ENCODE measurements at places on chromosomes 16 and 17.

DNA sequence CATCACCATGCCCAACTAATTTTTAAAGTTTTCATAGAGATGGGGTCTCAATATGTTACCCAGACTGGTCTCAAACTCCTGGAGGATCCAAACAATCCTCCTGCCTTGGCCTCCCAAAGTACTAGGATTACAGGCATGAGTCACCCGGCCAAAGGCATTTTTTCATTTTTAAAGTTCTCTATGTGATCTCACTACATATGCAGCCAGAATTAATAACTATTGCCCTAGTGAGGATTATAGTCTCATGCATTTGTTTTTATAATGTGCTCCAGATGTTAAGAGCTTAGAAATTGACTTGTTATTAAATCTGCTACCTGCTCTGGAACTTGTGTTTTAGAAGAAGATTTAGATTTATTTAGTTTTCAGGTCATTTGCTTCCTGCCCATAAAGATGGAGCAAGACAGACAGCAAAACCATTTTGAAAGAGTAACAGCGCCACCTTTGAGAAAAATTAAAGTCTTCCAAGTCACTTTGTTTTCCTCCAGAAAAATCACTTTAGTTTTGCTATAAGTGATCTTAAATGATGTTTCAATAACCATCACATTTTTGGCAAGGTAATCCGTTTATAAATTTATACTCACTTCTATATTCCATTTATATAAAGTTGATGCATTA, 79.5 kb downstream of the CA4 start:
- DNase-seq, result no peak

DNA sequence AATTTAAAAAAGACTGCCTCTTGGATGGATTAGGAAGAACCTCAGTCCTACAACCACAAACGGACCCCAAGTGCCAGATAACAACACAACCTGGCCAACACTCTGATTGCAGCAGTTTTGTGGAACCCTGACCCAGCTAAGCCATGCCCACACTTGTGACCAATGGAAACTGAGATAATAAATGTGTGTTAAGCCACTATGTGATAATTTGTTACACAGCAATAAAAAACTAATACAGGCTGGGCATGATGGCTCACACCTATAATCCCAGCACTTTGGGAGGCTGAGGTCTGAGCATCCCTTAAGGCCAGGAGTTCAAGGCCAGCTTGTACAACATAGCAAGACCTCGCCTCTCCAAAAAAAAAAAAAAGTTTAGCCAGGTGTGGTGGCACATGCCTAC, 127.5 kb downstream of the BRIP1 start:
- DNase-seq, result no peak

GRCh38 chr16:80082906-80083305, 457.9 kb upstream of the DYNLRB2 start:
- no peak for DNase-seq

DNA sequence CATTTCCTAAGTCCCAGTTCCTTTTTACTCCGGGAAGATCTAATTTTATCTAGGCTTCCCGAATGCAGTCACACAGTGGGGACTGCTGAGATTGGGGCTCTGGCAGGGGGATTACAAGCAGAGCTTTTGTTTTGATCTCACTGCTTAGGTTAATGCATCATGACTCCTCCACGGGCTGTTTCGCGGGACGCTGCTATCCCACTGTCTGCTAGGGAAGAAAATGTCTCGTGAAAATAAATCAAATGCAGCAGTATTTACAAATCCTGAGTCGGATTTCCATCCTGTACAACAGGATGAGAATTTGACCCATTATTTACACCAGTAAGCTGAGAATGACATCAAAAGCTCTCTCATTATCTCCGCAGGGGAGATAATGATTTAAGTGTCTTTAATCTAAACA, 83.8 kb downstream of the CDH11 start:
- no peak for DNase-seq

DNA sequence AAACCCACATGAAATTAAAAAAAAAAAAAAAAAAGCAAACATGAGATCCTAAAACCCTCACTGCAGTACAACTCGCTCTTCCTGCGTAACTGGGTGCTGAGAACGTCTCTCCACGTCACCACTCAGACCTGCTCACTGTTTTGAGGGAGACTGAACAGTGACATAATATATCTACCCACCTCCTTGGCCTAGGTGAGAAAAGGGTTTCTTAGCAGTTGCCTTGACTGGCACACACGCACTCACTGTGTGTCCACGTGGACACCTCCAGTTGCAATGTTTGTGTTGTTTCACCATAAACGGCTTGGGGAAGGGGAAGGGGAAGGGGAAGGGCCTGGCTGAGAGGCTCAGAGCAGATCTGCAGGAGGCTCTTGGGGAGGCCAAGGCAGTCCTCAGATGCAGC, 32.0 kb downstream of the FANCA start:
- DNase-seq, result no peak

DNA sequence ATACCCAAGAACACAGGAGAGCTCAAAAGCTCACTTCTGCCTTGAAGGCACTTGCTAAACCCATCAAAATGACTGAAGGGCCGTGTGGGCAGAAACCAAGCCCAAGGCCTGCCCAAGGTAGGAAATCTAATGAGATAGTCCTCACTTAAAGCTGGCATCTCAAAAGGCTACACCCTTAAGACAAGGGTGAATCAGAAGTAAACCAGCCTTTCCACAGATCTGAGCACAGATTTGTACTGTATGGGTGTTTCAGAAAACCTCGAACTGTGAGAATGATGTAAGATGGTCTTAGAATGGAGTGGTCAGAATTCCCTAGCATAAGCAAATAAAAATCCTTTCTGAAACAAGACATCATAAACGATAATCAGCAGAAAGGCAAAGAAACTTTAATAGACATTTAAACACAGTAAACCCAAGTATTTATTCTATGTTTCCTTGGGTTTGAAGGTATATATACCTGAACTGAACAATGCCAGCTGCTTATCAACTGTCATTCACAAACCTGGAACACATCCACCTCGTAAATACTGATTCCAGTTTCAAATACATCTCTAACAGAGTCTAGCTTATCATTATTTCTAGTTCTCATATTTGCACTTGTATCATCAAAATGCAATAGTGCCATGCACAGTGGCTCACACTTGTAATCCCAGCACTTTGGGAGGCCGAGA, 37.8 kb downstream of the GLG1 start:
- DNase-seq, result no peak

DNA sequence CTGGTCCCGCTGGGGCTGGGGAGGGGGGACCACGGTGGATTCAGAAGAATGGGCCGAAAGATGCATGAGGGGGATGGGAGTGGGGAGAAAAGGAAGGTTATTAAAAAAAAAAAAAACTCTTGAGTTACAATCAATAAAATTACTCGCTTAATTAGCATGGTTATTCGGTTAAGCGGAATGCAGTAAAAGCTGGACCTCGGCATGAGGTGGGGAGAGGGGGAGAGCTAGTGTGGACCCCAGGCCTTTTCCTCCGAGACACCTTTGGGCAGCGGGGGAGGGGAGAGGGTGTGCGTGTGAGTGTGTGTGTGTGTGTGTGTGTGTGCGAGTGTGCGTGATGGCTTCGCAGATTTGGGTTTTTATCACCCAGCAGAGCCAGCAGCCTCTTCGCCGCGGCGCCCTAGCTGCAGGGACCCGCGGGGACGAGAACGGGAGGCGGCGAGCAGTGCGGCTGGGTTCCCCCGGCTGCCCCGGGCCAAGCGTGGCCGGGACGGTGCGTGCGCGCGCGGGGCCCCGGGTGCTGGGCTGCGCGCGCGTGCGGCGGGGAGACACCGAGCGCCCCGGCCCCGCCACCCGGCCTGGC, 3.7 kb downstream of the BAHCC1 start:
- no peak for DNase-seq

DNA sequence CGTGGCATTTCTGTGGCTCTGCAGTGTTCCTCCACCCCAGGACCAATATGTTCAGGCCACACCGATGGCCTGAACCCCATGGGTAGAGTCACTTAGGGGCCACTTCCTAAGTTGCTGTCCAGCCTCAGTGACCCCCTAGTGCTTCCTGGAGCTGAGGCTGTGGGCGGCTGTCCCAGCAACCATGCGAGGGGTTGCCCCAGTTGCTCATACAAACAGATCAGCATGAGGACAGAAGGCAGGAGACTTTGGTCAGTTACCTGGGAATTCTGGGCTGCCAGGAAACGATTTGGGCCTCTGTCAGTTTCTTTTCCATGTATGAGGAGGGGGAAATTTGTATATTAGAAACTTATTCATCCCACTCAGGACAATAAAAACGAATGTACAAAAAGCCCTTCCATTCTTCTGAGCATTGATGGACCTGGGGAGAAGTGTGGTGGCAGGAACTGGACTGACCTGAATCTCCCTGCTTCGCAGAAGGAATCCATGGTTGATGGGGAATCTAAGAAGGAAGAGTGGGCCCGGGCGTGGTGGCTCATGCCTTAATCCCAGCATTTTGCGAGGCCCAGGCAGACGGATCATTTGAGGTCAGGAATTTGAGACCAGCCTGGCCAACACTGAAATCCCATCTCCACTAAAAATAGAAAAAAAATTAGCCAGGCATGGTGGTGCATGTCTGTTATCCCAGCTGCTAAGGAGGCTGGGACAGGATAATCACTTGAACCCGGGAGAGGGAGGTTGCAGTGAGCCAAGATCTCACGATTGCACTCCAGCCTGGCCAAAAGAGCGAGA, 4.9 kb upstream of the IL32 start:
- no peak for DNase-seq

- no peak for DNase-seq
These were observed 23.2 kb upstream of the NAGLU start for GRCh38 chr17:42512733-42513251.

GRCh38 chr17:81151278-81151677, 14.0 kb upstream of the PVALEF start:
- DNase-seq, result no peak

DNA sequence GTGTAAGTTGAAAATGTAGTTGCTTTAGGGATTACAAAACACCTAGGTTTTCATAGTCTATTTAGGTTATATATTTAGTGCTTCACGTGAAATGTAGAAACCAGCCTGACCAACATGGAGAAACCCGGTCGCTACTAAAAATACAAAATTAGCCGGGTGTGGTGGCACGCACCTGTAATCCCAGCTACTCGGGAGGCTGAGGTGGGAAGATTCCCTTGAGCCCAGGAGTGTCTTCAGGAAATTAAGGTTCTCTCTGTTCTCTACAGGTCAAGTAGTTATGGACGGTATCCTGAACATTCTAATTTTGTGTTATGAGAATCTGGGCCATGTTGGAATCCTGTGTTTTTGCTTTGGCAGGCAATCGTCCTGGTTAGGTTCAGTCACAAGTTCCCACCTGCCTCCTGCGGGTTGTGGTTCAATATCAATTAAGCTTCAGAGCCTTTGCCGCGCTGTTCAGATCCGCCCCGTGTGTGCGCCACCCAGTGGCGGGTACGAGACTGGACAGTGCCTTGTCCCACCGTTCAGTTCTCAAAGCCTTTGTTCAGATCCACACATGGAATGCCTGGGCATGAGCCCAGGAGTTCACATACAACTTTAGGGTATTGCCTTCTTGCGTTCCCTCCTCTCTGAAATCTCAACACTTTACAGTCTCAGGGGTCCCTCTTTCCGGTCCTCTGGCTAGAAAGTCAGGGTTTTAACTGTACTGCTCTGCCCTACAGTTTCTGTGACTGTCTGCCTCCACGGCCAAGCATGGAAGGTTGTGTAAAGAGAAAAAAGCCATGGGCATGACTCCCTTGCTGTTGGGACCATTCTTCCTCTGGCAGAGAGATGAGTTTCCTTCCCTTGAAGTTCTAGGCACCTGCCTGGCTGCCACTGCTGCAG, 41.7 kb downstream of the HEATR6 start:
- DNase-seq, result peak; percentile 37

GRCh38 chr17:55394357-55395021, 27.1 kb downstream of the MMD start:
- DNase-seq, result no peak

- no peak for DNase-seq
These were observed 4.2 kb downstream of the NUBP2 start for GRCh38 chr16:1787056-1787321.

- DNase-seq, result peak; percentile 58
These were observed 55.7 kb downstream of the SREBF1 start for GRCh38 chr17:17780922-17781590.

- no peak for DNase-seq
These were observed 1.5 kb downstream of the ZNF205 start for GRCh38 chr16:3113765-3114479.
